Ovary (tissue), 10 donors: ENCODE measurements at places on chromosomes 16 and 17. TPM values are rescaled to one million over a fixed set of nuclear protein-coding genes. Genes with fewer than 3 reads are reported as not detected.

PRSS27 gene
- 1.3 TPM for polyA plus RNA-seq

DNA sequence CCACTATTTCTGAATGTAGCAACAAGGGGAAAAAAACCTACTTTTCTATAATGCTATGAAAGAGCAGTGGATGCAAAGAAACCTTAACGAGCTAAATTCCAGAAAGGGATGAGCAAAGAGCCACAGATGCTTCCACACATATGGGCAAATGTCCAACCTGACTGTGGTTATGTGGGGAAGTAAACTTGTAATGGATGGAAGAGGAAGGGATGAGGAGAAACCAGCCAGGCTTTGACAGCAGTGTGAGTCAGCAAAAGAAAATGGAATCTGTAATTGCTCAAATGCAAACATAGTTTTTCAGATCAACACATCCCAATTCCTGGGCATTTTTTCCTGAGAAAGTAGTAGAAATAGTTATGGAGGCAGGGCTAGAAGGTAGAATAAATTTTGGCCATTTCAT lies 204.8 kb upstream of the CPHXL start:
- no peaks in the 10 kb centered on the region for H3K27me3 ChIP-seq
- no peak for DNase-seq
- no peak overlapping the region for H3K4me3 ChIP-seq
- H3K27ac ChIP-seq = no peak overlapping the region

ADAP2 gene
- polyA plus RNA-seq = 5.4 TPM

CIBAR2 gene
- 0.18 TPM for polyA plus RNA-seq

DNA sequence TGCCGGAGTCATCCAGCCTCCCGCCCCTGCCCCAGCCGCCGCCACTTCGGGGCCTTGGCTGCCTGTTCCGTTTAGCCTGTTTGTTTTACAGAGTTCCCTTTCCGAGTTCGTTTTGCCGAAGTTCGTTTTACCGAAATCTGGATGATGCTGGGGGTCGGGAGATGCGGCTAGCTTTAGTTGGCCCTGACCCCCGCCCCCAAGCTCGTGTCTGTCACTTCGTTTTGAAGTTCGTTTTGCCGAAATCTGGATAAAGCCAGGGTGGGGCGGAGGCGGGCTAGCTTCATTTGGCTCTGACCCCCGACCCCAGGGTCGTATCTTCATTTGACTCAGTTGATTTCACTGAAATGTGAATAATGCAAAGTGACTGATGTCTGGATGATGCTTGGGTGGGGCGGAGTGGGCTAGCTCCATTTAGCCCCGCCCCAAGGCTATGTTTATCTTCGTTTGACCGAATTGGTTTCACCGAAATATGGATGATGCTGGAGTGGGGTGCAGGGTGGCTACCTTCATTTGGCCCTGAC lies 591 bp downstream of the PSMD7 start:
- peak overlapping the region; percentile 81 for H3K27ac ChIP-seq
- peaks cover 8% of the 10 kb centered on the region for H3K4me1 ChIP-seq
- H3K36me3 ChIP-seq = no peaks in the 10 kb centered on the region
- peak; percentile 27 for DNase-seq

C17orf100 gene
- polyA plus RNA-seq = 2.0 TPM

- H3K4me1 ChIP-seq = no peaks in the 10 kb centered on the region
- H3K4me3 ChIP-seq = no peak overlapping the region
- no peaks in the 10 kb centered on the region for H3K27me3 ChIP-seq
- no peaks in the 10 kb centered on the region for H3K36me3 ChIP-seq
Measured at GRCh38 chr16:48318630-48319029, 66.6 kb downstream of the SIAH1 start.

RUSF1 gene
- 91.9 TPM for polyA plus RNA-seq

KPNA2 gene
- 6.0 TPM for polyA plus RNA-seq

DNA sequence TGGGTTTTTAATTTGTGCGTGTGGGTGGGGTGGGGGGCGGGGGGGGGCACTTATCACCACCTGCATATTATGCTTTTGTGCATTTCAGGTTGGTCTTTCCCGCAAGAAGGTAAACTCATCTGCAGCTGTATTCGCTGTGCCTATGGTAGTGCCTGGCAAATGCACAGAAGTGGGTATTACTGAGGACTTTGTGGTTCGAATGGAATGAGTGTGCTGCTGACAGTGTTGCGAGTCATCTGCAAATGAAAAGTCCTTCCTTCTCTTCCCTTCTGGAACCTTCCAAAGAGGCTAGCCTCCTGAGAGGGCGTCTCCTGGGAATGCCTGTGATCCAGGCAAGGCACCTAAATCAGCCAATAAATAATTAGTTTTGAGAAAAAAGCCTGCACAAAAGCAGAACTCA lies 532.9 kb downstream of the MAF start:
- H3K4me1 ChIP-seq = peaks cover 13% of the 10 kb centered on the region
- no peak overlapping the region for H3K27ac ChIP-seq

ASPHD1 gene
- polyA plus RNA-seq = 1.1 TPM

PITPNC1 gene
- 21.0 TPM for polyA plus RNA-seq

GRCh38 chr17:20085283-20085845 lies 76.2 kb downstream of the SPECC1 start:
- H3K36me3 ChIP-seq = no peaks in the 10 kb centered on the region
- H3K4me1 ChIP-seq = peaks cover 10% of the 10 kb centered on the region
- H3K27ac ChIP-seq = no peak overlapping the region
- H3K27me3 ChIP-seq = no peaks in the 10 kb centered on the region
- H3K4me3 ChIP-seq = no peak overlapping the region
- DNase-seq = no peak

DNA sequence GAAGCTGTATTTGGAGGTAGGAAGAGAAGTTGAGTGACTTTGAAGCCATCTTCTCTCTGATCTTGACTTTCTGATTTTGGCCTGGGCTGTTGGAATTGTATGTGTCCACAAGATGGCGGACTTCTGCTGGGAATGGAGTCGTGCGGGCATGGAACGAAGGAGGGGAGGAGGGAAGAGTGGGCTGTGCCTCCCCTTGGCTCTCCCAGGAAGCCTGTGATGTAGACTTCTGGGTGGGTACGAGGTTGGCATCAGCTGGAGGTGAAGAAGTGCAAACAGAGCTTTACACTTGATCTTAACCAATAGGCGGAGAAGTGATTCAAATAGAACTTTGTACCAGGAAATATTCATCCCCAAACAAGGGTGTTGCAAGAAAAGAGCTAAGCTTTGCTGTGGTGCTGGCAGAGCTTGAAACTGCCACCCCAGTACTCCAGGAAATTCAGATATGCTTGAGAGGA lies 7.4 kb upstream of the TMEM220 start:
- no peak overlapping the region for H3K27ac ChIP-seq
- DNase-seq = peak; percentile 61
- H3K36me3 ChIP-seq = no peaks in the 10 kb centered on the region
- no peaks in the 10 kb centered on the region for H3K27me3 ChIP-seq
- peaks cover 1% of the 10 kb centered on the region for H3K4me1 ChIP-seq
- H3K4me3 ChIP-seq = no peak overlapping the region

- DNase-seq = no peak
- H3K27ac ChIP-seq = no peak overlapping the region
- H3K4me1 ChIP-seq = peaks cover 8% of the 10 kb centered on the region
- H3K36me3 ChIP-seq = no peaks in the 10 kb centered on the region
- no peak overlapping the region for H3K4me3 ChIP-seq
Measured at GRCh38 chr16:87431926-87432325, 39.8 kb downstream of the MAP1LC3B start.

- no peaks in the 10 kb centered on the region for H3K4me1 ChIP-seq
- H3K36me3 ChIP-seq = no peaks in the 10 kb centered on the region
- no peak overlapping the region for H3K27ac ChIP-seq
- no peak for DNase-seq
- no peaks in the 10 kb centered on the region for H3K27me3 ChIP-seq
Measured at GRCh38 chr16:50442221-50442620, 73.4 kb upstream of the BRD7 start.

- H3K4me1 ChIP-seq = peaks cover 42% of the 10 kb centered on the region
- H3K36me3 ChIP-seq = no peaks in the 10 kb centered on the region
Measured at GRCh38 chr16:569445-570254, at the start of gene PIGQ. Gene PIGQ (plus strand): TSS chr16:569968. CDS start chr16:574075, 4,107 bp downstream.

SDR42E1 gene
- polyA plus RNA-seq = 0.88 TPM

DNA sequence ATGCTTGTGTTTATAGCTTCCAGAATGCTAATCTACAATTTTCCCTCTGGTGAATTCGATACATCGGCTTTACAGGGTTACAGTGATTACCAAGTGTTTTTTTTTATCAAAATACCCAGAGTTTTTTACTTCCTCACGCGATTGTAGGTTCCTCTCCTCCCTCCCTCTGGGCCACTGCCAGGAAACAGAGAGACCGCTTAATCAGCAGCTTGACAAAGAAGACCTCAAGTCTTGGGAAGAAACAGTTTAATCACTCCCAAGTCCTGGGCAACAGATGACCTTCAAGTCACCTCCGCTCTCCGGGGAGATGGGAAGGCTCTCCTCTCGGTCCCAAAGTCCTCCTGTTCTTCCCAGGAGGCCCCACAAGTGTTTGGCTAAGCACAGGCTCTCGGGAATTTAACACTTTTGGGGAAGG lies 23.5 kb downstream of the SMTNL2 start:
- H3K4me3 ChIP-seq = no peak overlapping the region
- H3K27me3 ChIP-seq = no peaks in the 10 kb centered on the region
- peak overlapping the region; percentile 63 for H3K27ac ChIP-seq
- DNase-seq = peak; percentile 82
- peaks cover 15% of the 10 kb centered on the region for H3K4me1 ChIP-seq
- H3K36me3 ChIP-seq = no peaks in the 10 kb centered on the region
